ENCODE measurements at places on chromosomes 12 and 14. TPM values are rescaled to one million over a fixed set of nuclear protein-coding genes. Genes with fewer than 3 reads are reported as not detected.

DNA sequence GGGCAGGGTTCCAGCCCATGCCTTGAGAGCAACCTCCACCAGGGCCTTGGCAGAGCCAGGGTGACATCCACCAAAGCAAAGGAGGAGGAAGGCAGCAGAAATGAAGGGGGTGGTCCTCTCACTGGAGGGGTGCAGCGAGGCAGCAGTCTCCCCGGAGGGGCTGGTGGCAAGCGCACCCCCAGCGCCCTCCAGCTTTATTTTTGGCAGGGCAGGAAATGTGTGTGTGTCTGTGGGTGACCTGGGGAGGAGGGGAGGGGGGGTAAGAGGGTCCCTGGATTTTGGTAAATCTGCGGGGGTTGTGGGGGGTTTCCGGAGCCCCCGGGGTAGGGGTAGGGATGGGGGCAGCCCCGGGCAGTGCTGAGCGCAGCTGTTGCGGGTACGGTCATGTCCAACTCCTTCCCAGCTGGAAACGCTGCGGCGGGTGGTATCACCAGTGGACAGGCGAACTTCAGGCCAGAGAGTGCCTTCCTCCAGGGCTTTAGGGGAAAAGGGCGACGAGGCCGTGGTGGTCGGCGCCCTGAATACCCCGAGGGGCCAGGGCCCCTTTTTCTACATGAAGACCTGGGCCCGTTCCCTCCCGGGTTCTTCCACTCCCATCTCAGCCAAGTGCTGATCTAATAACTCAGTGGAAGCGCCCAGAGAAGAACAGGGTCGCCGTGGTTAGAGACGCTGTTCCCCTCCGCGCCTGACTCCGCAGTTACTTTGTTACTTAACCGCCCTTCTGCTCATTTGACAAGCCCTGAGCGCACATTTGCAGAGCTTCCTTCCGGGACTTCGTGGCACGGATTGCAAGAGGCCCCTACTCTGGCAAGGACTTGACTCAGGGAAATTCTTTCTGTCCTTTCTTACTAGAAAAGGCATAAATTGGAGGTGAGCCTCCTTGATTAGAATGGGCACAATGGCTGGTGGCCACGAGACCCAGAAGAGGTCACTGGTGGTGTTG, 55.2 kb downstream of the FOS start:
- peak overlapping the region; percentile 54 for H3K4me3 ChIP-seq
- peak overlapping the region; percentile 52 for H3K27ac ChIP-seq
- no peaks in the 10 kb centered on the region for H3K27me3 ChIP-seq
- H3K36me3 ChIP-seq = no peaks in the 10 kb centered on the region

Gene PLD4
- 0.04 TPM for total RNA-seq

- H3K27me3 ChIP-seq = peaks cover 5% of the 10 kb centered on the region
- peak overlapping the region; percentile 67 for H3K4me3 ChIP-seq
- H3K4me1 ChIP-seq = peaks cover 3% of the 10 kb centered on the region
- no peaks in the 10 kb centered on the region for H3K36me3 ChIP-seq
Measured at GRCh38 chr14:99971941-99972747, 93.1 kb upstream of the EVL start.

GRCh38 chr12:12812618-12813119, 477 bp upstream of the DDX47 start:
- peak overlapping the region; percentile 81 for H3K27ac ChIP-seq
- peaks cover 56% of the 10 kb centered on the region for H3K4me1 ChIP-seq
- no peaks in the 10 kb centered on the region for H3K27me3 ChIP-seq
- no peaks in the 10 kb centered on the region for H3K36me3 ChIP-seq

- no peaks in the 10 kb centered on the region for H3K4me1 ChIP-seq
- H3K36me3 ChIP-seq = no peaks in the 10 kb centered on the region
- DNase-seq = no peak
- no peak overlapping the region for H3K27ac ChIP-seq
- no peaks in the 10 kb centered on the region for H3K27me3 ChIP-seq
Measured at GRCh38 chr12:66365718-66366490, 63.6 kb downstream of the HELB start.

Gene FITM1
- total RNA-seq = 0.58 TPM

DNA sequence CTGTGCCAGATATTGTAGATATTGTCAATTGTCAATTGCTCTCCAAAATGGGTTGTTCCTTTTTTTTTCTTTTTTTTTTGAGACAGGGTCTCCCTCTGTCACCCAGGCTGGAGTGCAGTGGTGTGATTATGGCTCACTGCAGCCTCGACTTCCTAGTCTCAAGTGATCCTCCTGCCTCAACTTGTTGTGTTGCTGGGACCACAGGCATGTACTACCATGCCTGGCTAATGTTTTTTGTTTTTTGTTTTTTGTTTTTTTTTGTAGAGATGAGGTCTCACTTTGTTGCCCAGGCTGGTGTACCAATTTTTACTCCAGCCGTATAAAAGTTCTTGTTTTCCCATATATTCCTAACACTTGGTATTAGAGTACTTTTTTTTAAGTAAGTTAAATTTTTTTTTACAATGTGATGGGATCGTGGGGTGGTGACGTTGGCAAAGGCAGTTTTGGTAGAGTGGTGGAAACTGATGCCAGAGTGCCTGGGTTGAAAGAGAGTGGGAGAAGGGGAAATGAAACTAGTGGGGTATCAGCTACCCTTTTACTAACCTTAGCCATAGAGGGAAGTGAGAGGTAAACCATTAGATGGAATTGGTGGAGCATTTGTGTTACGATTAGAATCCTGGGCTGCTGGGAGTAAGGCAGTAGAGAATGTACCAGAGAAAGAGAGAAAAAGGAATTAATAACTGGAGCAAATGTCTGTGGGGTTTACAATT, 33.0 kb upstream of the CFAP54 start:
- no peak for DNase-seq
- H3K4me1 ChIP-seq = no peaks in the 10 kb centered on the region
- no peaks in the 10 kb centered on the region for H3K27me3 ChIP-seq

DNA sequence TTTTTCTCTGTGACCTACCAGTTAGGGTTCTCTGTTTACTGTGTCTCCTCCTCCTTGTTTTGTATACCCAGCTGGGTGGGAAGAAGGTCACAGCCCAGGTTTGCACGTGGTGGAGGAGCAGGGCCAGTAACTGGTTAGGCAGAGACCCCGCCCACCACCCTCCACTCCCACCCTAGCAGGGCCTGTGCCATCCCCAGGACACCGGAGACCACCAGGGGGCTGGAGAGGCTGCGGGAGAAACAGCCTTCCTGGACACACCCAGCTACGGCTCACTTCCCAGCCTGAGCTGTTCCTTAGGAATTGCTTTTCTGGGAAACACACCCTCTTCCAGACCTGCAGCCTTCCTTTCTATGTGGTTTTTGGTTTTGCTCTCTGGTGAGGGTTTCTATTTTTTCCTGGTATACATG, 21.1 kb downstream of the BDKRB2 start:
- no peaks in the 10 kb centered on the region for H3K27me3 ChIP-seq
- no peak overlapping the region for H3K4me3 ChIP-seq
- no peak overlapping the region for H3K27ac ChIP-seq
- DNase-seq = no peak
- H3K36me3 ChIP-seq = no peaks in the 10 kb centered on the region

Gene MORN3
- total RNA-seq = 1.8 TPM

Gene FAIM2
- total RNA-seq = 0.39 TPM

DNA sequence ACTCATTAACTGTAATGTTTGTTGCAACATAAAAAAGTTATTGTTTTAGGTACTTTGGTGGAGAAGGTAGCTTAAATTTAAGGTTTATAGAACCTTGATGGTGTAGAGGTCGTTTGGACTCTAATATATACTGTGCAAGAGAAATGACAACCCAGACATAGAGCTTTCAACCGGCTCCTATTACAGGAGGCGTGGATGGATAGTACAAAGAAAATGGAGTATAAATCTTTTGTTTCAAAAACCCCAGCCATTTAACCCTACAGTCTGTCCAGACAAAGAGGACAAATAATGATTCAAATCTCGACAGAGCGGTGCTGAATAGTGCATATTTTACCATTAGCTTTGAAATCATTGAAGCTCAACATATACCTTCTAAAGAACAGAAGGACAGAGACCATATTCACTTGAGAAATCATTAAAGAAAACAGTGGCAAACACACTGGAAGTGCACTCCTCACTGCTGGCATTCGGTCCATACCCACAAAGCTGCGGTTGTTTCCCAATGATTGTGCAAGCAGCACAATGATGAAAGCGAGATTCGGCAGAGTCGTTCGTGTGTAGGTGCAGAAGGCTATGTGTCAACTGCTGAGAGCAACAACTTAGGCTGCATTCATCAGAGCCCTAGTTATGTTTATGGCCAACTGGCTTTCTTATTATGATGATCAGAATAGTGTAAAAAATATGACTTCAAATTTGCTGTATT, 688.6 kb downstream of the NOVA1 start:
- no peaks in the 10 kb centered on the region for H3K36me3 ChIP-seq
- no peaks in the 10 kb centered on the region for H3K27me3 ChIP-seq
- H3K27ac ChIP-seq = no peak overlapping the region

DNA sequence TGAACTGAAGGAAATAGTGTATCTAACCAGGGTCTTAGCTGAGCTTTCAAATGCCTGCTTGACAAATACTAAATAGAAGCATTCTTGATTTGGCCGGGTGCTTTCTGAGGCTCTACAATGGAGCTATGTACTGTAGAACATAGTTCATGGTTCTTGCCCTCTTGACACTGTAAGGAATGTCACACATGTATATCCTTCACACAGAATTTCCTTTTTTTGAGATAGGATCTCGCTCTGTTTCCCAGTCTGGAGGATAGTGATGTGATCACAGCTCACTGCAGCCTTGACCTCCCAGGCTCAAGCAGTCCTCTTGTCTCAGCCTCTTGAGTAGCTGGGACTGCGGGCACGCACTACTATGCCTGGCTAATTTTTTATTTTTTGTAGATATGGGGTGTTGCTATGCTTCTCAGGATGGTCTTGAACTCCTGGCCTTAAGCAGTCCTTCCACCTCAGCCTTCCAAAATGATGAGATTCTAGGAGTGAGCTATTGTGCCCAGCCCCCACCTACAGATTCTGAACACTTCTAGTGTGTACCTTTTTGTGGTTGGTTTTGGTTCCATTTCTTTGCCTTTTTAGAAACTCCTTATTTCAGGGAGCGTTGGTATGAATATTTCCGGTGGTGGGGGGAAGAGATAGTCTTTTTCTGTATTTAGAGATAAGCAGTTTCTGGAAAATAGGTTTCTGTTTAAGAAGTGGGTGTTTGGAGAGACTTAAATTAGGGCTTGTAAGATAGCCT, 4.2 kb downstream of the MLXIP start:
- no peaks in the 10 kb centered on the region for H3K27me3 ChIP-seq
- DNase-seq = no peak
- H3K4me3 ChIP-seq = peak overlapping the region; percentile 67
- H3K36me3 ChIP-seq = no peaks in the 10 kb centered on the region

GRCh38 chr14:40119765-40120164, 687.5 kb upstream of the FBXO33 start:
- H3K27me3 ChIP-seq = no peaks in the 10 kb centered on the region
- DNase-seq = no peak
- H3K27ac ChIP-seq = no peak overlapping the region
- H3K4me3 ChIP-seq = no peak overlapping the region

GRCh38 chr12:71662849-71663560, 643 bp downstream of the ZFC3H1 start:
- H3K4me1 ChIP-seq = peaks cover 33% of the 10 kb centered on the region
- H3K27me3 ChIP-seq = no peaks in the 10 kb centered on the region
- peak; percentile 75 for DNase-seq
- H3K36me3 ChIP-seq = peaks cover 14% of the 10 kb centered on the region
- H3K4me3 ChIP-seq = peak overlapping the region; percentile 90

GRCh38 chr14:22291406-22291805, 297.6 kb downstream of the DAD1 start:
- H3K36me3 ChIP-seq = no peaks in the 10 kb centered on the region
- H3K4me3 ChIP-seq = no peak overlapping the region
- H3K27me3 ChIP-seq = no peaks in the 10 kb centered on the region
- H3K27ac ChIP-seq = no peak overlapping the region
- H3K4me1 ChIP-seq = no peaks in the 10 kb centered on the region
- no peak for DNase-seq

Gene AMN
- 0.66 TPM for total RNA-seq

Measured in CD8-positive, alpha-beta memory T cell (primary cell).